ENCODE measurements at places on chromosomes 3 and 15.

DNA sequence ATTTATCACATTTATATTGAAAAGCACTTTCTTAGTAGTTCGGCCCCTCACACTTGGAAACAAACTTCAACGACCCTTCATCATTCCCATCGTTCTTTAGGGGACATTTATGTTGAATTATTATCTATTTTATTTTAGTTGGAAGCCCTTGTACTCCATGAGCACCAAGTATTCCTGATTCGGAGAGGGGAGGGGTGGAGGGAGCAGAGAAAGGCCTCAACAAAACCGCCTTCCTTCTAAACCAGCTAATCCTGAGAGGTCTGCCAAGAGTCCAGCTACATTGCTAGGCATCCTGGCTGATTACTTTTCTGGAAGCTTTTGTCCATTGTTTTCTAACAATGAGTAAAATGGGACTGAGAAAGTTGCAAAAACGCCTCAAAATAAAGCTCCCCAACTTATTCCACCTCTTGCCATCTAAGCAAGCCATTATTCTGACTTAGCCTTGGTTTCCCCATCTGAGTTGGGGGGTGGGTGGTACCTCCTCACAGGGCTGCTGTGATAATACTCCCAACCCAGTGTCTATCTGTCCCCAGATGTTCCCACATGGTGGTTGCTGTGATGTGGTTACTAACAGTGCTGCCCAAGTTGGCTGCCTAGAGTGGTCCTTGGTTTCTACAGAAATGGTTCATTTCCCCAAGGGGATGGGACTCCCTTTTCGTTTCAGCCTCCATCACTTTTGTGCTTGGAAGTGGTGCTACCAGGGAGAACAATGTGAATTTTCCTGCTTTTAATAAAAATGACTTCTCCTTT is 1.2 kb upstream of the TMEM158 start:
- DNase-seq = no peak

DNA sequence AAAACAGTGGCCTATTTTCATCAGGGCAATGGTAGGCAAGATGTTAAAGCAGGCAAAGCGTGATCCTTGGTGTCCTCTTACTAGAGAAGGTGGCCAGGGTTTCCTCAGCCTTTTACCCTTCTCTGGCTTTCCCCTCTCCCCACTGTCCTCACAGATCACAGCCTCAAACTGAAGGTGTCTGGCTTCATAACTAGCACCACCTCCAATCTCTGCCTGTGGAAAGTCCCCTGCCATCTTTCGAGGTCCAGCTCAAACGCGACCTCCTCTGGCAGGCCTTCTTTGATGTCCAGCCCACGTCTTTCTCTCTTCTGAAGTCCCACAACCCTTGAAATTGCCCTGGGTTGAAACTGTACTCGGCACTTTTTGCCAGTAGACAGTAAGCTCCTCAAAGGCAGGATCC is 35.9 kb downstream of the CYP19A1 start:
- DNase-seq = no peak

DNA sequence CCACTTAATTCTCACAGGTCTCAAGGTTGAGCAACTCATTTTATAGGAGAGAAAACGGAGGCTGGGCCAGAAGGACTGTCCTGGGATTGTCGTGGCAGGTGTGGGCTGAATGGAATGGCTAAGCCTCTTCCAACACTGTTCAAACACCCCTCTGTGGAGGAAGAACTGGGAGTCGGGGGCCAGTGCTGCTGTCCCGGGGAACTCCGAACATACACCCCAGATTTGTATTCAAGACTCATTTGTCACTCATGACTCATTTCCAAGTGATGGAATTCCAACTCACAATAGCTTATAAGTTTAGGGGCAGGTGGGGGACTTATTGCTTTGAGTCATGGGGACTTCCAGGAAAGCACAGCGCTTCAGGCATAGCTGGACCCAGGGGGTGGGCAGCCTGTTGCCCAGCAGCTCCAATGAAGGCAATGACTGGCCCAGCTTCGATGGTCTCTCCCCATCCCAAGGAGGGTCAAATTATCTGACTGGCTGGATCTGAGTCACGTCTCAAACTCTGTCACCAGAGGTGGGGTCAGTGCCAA is 72.5 kb downstream of the TM2D3 start:
- no peak for DNase-seq

DNA sequence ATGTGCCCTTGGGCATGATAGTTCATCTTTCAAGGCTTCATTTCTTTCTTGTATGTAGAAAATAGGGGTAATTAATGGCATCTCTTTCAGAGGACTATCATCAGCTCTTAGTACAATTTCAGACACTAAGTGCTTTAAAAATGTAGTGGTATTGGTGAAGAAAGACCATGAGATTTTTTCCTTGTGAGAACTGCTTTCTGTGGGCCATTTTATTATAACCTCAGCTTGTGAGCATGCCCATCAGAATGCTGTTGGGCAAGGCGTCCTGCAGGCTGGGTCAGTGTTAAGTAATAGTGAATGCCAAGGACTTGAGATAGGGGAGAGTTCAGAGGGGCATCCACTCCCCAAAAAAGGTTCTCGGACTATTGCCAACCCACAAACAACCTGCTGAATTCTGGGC is 187.9 kb downstream of the GHSR start:
- no peak for DNase-seq

- no peak for DNase-seq
These were observed 19.4 kb upstream of the SLC41A3 start for GRCh38 chr3:126103121-126104027.

GRCh38 chr3:66642484-66642883 is 141.7 kb upstream of the LRIG1 start:
- DNase-seq = no peak

DNA sequence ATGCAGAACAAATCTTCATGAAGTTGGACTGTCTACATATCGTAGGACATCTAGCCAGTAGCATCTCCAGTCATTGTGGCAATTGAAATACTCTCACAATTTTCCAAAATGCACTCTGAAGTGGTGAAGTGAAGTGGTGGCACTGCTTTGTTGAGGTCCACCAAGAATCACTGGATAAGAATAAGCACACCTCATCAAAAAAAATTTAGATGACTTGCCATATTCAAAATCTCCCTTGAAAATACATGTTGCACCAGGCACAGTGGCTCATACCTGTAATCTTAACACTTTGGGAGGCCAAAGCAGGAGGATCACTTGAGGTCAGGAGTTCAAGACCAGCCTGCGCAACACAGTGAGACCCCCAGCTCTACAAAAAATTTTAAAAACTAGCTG is 12.9 kb downstream of the HACD2 start:
- no peak for DNase-seq

- DNase-seq = no peak
These were observed 449.9 kb downstream of the PDCD6IP start for GRCh38 chr3:34248352-34248751.

DNA sequence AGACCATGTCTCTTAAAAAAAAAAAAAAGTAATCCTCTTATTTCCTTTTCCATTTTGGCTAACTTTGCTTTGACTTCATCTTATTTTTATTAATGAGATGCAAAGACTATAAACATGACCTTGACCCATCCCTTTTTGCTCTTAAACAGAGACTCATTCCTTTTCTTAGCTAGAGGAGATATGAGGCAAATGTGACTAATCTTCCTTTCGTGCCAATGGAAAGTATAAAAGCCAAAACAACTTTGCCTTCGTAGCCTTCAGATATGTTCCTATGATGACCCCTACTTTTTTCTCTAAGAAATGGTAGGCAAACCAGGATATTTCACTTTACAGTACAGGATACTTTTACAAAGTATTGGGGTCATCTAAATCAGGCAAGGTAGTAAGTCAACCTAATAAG is 36.9 kb upstream of the GOLGB1 start:
- DNase-seq = no peak

- DNase-seq = no peak
These were observed 4.6 kb downstream of the CAPN3 start for GRCh38 chr15:42363942-42364341.

DNA sequence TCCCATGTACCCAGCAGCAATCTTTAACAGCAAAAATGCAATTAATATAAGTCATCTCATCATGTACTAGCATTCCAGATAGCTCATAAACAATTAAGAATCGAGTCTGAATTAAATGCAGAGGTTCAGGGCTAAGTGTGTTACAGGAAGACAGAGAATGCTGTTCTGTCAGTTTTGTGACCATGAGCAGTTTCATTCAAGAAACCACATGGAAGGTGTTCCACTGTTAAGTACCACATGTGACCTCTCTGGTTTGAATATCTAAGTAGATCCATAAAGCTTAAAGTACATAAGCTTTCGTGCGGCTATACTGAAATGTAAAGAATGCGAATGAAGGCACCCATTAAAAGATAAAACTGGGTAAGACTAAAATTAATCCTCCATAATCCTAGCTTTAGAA is 272.3 kb downstream of the IL5RA start:
- no peak for DNase-seq

DNA sequence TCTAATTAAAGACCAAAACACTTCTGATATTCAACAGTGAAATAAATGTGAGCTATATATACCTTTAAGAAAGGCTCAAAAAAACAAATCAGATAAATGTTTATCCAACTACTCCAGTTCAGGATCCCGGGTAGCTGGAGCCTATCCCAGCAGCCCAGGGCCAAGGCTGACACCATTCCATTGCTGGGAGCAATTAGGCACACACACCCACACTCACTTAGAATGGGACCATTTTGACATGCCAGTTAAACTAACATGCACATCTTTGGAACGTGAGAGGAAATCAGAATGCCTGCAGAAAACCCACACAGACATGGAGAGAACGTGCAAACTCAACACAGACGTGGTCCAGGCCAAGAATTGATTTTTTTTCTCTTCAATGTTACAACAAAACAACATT is 30.0 kb upstream of the PLSCR4 start:
- no peak for DNase-seq

- no peak for DNase-seq
These were observed 9.7 kb downstream of the SLTM start for GRCh38 chr15:58923696-58924300.

DNA sequence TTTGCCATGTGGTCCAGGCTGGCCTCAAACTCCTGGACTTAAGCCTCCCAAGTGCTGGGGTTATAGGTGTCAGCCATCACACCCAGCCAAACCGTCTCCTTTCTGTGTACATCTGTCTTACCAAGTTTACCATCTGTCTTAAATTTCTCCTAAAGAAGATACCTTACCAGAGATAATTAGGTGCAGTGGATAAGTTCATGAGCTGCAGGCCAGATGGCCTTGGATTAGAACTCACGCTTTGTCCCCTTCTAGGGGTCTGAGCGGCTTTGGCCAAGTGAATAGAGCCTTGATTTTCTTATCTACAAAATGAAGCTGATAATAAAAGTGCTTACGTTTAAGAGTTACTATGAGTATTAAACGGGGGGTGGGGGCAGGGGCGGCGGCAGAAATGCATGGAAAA is 103.9 kb downstream of the SUCLG2 start:
- no peak for DNase-seq

DNA sequence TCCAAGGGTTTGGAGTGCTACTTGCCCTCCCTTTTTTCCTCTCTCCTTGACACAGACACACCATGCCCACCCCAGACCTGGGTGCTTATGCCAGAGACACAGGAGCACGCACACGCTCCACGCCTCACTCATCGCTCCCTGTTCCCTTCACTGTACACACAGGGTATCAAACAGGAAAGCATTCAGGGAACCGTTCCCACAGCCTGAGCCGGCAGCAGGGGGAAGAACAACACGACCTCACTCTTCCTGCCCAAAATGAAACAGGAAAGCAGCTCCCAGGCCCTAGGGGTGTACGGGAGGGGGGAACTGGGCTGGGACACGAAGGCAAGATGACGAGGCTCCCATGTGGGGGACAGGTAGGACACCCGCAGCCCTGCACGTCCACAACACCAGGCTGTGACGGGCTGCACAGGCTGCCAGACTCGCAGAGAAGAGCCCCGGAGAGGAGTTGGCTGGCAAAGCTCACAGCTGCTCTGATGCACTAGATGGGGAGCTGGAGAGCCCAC is 11.2 kb downstream of the DLL4 start:
- no peak for DNase-seq

DNA sequence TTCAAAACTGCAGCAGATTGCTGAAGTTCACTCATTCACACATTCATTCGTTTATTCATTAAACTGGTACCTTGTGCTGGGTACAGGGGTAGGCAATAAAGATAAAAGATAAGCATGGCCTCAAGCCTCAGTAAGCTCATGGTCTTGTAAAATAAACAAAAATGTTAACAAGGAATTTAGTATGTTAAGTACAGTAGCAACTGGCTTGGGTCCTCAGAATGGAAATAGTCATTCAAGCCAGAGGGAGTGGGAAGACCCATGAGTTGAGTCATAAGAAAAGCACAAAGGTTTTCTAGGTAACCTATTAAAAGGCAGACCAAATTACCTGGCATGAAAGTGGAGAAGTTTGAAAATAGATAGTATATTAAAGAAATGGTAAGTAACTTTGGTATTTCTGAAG is 163.3 kb downstream of the CDIN1 start:
- no peak for DNase-seq

GRCh38 chr15:71526060-71526820 is 284.1 kb upstream of the NR2E3 start:
- DNase-seq = no peak

- no peak for DNase-seq
These were observed 664 bp upstream of the NR2C2 start for GRCh38 chr3:14946739-14947099.

GRCh38 chr3:36943601-36944000 is 1.3 kb downstream of the TRANK1 start:
- no peak for DNase-seq

- DNase-seq = no peak
These were observed 15.8 kb downstream of the CYP11A1 start for GRCh38 chr15:74351670-74352069.

DNA sequence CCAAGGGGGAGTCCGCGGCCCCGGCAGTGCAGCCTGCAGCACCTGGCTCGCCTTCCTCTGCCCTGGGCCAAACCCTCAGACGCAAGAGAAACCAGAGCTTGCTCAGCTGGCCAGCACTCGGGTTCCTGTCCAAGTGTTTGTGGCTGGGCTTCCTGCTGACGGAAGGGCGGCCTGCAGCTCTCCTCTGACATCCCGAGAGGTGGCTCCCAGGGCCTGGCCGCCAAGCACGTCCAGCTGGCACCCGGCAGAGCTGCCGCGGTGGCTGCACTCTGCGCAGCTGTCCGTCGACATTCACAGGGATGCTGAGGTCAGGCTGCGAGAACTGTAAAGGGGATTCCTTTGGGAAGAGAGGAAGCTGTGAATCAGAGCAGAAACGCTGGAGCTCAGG is 85.6 kb downstream of the CPN2 start:
- no peak for DNase-seq

DNA sequence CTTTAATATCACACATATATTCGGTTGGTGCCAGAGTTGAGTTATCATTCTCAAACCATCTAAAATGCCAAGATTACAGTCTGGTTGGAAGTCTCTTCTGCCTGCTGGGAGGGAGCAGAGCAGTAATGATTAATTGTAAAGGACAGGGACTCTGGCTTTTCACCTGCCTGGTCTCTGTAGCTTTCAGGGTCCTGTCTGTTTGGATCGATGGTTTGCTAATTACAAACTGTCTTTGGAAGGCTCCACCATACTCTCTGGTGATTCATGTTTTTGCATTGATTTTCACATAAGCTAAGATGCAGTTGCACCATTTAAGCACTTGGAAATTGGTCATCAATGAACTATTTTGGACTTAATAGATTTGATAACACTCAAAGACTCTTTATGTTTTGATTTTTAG is 350.4 kb upstream of the SATB1 start:
- no peak for DNase-seq
